A549 treated with Hydrocortisone at 1 μM for 4 hours (cell line): ENCODE measurements at places on chromosomes 7 and 10. TPM values are rescaled to one million over a fixed set of nuclear protein-coding genes. Genes with fewer than 3 reads are reported as not detected.

Gene NUTM2E
- 0.30 to 0.47 TPM (median 0.38 TPM) in 5 replicates for total RNA-seq

Gene GBX1
- 0.10 to 0.17 TPM in 2 of 5 replicates, not detected in the others for total RNA-seq

Gene HDAC9
- 0.09 to 0.25 TPM (median 0.14 TPM) in 5 replicates for total RNA-seq

Gene WDFY4
- 0.05 TPM in 1 of 5 replicates, not detected in the others for total RNA-seq

Gene ERV3-1
- total RNA-seq = 3.8 to 5.3 TPM (median 3.8 TPM) in 5 replicates

Gene GSAP
- 2.7 to 3.7 TPM (median 3.3 TPM) in 5 replicates for total RNA-seq

Gene IKZF5
- 5.5 to 8.7 TPM (median 6.3 TPM) in 5 replicates for total RNA-seq
